Gastrocnemius medialis (tissue), 4 donors: ENCODE measurements at places on chromosomes 1 and 21. TPM values are rescaled to one million over a fixed set of nuclear protein-coding genes. Genes with fewer than 3 reads are reported as not detected.

Gene KRTAP6-2
- total RNA-seq = not detected

GRCh38 chr1:203777596-203777995, 12.6 kb downstream of the LAX1 start:
- no peak for DNase-seq

- DNase-seq = no peak
Observed at GRCh38 chr21:18417141-18417790, 13.7 kb upstream of the TMPRSS15 start.

Gene AK2
- total RNA-seq = 135 TPM

DNA sequence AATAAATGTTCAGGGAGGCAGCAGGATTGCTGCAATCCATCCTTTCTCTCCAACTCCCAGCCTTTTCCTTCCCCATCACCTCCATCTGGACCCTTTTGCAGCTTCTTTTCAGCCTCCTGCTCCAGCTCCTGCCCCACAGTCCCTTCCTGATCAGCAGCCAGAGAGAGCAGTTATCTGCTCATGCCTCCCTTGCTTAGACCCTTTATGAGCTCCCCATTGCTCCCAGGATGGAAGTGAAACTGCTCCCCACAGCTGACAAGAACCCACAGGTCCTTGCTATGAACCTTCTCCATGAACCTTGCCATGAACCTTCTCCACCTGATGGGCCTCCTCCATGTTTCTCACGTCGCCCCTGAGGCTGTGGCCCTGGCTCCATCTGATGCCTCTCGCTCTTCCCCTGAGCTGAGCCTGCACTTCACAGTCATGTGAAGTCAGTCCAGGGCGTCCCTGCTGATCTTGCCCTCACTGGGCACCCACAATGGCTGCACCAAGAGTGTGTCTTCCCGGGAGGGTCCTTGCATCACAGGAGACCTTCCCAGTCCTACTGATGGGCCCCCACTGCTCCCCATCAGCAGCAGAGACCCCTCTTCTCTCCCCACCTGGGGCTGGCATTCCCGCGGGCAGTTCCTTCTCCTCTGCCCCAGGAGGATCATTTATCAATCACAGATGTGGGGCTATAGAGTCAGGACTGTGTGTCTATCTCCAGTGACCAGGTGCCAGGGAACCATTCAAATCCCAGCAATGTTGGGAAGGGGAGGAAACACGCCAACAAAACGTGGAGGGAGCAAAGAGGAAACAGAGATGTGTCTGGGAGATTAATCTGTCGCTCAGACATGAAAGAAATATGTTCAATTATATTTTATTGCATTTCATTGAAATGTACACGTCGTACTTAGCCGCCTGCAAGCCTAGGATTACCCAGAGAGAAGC, 73.1 kb downstream of the MATN1 start:
- no peak for DNase-seq

DNA sequence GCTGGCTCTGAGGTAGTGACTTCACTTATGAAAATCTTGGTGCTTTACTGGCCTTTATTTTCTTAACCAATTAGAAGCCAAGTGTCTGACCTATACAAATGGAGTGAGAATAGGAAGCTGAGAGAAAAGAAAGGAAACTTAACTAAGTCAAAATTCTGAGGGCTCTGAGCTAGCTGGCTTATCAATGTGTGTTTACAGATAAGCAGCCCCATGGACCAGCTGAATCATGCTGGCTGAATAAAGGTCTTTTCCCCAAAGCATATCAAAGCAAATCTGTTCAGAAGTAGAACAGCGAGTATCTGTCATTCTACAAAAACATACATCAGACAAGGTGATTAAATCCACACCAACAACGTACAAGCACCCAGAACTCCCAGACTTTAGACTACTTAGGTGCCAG, 117.2 kb downstream of the BRINP2 start:
- no peak for DNase-seq

GRCh38 chr1:72846476-72847278, 564.3 kb upstream of the NEGR1 start:
- no peak for DNase-seq

DNA sequence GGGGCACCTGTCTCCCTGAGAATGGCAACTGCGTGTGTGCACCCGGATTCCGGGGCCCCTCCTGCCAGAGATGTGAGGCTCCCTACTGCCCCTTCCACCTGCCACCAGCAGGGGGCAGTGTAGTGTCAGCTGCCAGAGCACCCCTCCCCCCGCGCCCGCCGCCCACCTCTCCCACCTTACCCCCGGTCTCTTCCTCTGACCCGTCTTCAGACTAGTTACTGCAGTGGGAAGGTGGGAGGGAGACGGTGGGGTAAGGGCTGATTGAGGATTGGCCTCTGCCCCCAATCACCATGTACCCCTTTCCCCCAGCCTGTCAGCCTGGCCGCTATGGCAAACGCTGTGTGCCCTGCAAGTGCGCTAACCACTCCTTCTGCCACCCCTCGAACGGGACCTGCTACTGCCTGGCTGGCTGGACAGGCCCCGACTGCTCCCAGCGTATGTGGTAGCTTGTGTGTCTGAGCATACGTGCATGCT, 10.1 kb upstream of the LRRC71 start:
- DNase-seq = no peak

DNA sequence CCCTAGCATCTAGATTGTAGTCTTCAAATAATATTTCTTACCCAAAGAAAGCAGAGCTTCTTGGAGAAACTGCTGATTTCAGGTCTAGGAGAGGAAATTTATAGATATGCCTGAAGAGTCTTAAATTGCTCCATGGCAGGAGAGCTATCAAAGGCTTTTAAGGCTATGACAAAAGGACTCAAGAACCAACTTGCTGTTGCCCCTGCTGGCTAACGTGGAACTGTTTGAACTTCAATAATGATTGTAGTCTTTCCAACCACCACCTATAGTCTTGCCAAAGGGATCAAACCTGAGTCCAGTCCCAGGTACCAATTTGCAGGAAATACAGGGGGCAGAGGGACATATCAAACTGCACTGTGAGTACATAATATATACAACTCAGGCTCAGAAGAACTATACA, 336.2 kb upstream of the ESRRG start:
- no peak for DNase-seq

- peak; percentile 83 for DNase-seq
Observed at GRCh38 chr1:205250699-205251098, 23.0 kb downstream of the TMCC2 start.

GRCh38 chr1:170583186-170583585, 51.2 kb downstream of the GORAB start:
- DNase-seq = no peak

DNA sequence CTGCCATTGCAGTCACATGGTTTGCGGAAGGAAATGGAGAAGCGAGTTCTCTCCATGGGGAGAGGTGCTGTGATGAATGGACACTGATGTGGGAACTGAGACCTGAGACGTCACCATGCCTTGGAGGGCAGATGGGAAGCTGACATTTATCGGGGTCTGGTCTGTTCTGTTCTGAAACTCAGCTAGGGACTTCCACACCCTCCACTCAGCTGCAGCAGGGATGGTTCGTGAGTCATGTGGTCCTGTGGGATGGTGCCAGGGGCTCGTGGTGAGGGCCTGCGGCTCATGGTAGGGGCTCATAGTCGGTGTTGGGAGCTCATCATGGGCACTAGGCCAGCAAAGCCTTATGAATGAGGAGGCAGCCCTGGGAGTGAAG, 6.1 kb downstream of the GPR137B start:
- no peak for DNase-seq

DNA sequence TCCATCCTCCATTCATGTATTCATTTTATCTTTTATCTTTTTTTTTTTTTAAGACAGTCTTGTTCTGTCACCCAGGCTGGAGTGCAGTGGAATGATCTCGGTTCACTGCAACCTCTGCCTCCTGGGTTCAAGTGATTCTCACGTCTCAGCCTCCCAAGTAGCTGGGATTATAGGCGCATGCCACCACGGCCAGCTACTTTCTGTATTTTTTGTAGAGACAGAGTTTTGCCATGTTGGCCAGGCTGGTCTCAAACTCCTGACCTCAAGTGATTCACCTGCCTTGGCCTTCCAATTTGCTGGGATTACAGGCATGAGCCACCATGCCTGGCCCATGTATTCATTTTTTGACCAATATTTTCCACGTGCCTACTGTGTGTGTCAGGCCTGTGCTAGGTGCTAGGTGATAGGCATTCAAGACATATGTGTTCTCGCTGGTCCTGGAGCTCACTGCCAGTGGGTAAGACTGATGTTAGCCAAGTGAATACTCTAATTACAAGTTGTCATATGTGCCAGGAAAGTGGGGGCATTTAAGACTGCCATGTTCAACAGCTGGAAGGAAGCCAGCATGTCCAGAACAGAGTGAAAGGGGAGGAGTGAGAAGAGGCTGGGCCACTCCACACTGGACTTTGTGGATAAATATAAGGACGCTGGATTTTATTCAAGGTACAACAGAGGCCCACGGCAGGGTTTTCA, 5.3 kb upstream of the CELSR2 start:
- peak; percentile 39 for DNase-seq

DNA sequence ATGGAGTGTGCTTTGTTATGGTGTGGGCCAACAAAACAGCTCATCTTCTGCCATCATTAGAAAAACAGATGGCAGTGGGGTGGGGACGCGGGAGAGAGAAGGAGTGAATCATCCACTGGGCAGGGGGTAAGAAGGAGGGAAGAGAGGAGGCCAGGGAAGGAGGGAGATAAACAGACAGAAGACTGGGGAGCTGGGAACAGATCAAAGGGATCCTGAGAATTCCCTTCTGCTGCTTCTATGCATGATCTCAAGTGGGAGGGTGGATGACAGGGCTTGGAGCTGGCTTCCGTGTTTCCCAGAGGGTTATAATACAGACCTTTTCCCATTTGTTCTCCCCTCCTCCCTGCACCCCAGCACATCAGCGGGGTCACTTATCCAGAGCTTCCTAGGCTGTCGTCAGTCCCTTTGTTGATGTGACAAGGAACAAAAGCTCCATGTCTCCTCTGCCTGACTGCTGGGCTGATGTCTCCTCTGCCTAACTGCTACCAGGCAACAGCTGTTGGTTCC, 338.6 kb downstream of the PAPPA2 start:
- no peak for DNase-seq

DNA sequence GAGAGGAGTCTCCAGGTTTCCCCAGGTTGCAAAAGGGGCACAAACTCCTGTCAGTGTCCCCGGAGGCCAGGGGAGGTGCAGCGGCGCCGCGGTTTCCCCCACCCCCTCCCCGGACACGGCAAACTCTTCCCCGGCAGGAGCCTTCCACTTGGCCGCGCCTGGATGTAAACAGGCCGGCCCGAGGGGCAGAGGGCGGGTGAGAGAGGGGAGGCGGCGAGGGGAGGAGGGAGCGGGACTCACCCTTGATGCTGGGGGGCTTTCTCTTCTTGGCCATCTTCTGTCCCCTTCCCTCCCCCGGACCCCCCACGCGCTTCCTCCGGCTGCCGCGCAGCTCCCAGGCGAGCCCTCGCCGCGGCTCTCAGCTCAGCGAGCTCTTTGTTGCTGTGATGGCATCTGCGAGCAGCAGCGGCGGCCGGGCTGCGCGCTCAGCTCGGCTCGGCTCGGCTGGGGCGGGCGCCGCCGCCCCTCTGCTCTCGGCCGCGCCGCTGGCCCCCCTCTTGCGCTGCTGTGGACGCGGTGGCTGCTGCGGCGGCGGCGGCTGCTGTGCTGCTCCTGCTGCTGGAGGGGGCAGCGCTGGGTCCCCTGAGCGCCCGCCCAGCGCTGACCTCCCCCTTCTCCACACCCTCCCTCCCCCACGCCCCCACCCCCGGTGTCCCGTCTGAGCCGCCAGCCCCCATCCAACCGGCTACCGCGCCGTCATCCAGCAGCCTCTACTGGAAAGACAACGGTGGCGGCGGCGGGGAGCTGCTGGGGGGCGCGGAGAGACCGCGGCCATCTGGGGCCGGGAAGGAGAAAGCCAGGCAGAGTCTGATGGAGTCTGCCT, 4.9 kb upstream of the SLC44A5 start:
- DNase-seq = no peak

- no peak for DNase-seq
Observed at GRCh38 chr1:152448496-152448895, 34.4 kb upstream of the CRNN start.

- no peak for DNase-seq
Observed at GRCh38 chr1:168422203-168422847, 121.5 kb downstream of the XCL2 start.

Gene PMVK
- 7.6 TPM for total RNA-seq

Gene SLC1A7
- total RNA-seq = 0.24 TPM
